ENCODE measurements at places on chromosomes 1 and 21.

GRCh38 chr1:244002721-244003120 lies 48.4 kb upstream of the ZBTB18 start:
- DNase-seq, result no peak

DNA sequence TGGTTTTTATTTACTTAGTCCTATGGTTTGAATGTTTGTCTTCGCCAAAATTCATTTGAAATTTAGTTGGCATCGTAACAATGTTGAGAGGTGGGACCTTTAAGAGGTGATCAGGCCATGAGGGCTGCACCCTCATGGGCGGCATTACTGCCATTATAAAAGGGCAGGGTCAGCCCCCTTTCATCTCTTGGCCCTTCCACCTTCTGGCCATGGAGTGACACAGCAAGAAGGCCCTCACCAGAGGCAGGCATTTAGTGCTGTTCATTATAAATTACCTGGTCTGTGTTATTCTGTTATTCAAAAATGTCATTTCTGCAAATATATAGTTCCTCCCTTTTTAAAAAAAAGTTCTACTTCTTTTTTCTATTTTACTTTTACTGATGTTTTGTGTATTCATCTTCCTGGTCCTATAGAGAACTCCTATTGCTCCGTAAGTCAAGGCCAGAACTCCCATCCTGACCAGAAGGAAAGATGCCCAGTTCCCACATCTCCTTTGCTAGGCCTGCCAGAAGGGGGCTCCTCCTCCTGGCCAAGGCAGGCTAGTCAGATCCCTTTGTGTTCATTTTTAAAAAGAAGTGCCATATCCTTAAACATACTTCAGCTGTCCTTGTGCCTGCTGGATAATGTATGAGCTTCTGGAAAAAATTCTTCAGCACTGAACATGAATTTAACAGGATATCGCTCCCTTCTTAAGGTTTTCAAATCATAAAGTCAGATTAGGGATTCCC lies 10.0 kb upstream of the LBR start:
- DNase-seq, result no peak

DNA sequence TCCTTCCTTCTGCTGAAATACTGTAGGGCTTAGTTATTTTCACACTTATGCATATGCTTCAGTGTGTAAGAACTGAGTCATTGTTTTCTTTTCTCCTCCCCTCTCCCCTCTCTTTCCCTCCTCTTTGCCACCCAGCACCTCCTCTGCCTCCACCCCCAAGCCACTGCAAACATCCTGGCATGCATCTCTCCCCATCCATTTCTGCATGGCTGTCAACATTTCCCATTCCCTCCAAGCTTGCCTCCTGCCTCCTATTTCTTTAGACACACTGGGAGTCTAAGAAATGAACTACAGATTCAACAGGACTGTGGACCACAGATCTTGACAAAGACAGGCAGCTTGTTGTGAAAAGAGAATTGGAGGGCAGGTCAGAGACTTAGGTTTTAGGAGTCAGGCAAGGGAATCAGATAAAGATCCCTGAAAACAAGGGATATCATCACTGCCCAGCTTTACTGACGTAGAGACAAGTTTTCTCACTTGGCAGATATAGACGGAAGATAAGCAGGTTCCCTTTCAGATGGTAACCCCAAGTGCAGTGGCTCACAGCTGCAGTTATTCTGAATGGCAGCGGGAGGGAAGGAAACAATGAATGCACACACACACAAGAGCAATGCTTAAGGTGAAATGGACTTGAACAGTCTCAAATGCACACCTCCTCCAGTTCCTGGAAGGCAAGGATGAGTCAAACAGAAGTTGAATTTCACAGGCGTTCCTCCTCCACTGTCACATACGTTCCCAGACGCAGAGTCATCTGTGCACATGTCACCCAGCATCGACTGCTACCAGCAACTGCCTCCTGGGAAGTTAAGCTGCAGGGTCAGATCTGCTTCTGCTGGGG lies 56.1 kb downstream of the HIVEP3 start:
- peak; percentile 64 for DNase-seq

DNA sequence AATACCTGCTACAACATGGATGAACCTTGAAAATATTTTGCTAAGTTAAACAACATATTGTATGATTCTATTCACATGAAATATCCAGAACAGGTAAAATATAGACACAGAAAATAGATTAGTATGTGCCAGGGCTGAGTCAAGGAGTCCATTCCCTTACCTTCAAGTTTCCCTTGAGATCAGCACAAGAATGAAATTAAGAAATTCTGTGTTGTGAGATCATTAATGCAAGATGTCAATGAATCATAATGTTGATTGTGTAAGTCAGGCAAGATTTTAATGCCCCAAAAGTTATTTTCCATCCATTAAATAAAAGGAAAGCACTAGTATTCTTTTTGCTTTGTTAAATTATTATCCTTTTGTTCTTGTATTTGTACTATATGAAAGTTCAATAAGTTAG lies 139.4 kb downstream of the MRPL39 start:
- no peak for DNase-seq

DNA sequence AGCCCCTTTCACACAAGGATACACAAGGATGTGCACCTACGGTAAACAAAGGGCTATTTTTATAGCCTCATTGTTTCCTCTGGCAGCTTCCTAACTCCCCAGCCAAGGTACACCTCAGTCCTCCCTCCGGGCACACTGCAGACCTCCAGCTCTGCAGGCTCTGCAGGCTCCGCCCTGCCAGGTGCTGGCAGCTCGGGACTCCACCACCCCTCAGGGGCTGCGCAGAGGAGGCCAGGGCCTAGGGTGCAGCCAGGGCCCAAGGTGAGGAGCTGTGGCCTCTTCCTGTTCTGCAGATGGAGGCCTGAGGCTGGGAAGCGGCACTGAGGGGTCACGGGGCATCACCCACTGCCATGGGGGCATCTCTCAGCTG lies 19.8 kb upstream of the CLSTN1 start:
- no peak for DNase-seq

GRCh38 chr1:35807614-35808449 lies at the start of gene AGO4:
AGO4 (plus strand) TSS chr1:35808016; CDS start chr1:35808417, 401 bp downstream.
- DNase-seq, result peak; percentile 40

DNA sequence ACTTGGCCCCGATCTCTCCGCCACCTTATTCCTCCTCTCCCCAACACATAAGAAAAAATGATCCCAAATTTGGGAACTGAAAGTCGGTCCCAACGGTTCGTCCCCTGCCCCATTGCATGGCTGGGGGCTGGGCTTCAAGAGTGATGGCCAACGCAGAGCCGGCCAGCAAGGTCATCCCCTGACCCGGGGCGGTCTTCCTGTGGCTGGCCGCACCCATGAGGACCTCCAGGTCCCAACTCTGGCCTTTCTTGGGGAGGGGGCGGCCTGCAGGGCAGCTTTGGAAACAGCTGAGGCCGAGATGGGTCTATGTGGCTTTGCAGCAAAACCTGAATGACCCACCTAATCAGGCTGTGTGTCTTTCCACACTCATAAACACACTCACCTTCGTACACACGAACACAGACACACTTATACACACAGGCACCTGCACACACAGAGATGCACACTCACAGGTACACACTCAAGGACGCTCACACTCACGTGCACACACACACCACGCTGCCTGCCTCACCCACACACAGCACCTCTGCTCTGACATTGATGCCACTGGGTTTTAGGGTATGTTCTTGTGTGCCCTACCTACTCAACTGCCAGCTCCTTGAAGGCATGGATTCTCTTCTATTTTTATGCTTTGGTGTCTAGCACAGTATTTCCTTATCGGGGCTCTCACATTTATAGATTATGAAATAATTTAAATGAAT lies 562 bp downstream of the DYNLT5 start:
- DNase-seq, result no peak

DNA sequence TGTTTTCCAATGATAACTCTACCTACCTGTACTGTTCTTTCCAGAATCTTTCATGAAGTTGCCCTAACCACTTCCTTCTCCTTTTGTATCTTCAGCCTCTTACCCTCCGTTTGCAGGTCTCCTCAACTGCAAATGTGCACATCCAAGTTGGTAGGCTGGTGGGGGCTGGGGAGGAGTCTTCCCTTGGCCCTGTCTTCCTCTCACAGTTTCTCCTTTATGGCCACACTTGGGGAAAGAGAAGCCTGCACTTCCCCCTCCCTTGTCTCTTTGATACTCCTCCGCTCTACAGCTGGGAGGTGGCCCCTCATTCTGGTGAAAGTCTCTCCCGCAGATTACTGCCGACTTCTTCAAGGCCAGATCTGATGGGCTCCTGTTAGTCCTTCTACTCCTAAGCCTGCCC lies 26.9 kb upstream of the GPR88 start:
- DNase-seq, result no peak

- no peak for DNase-seq
Observed at GRCh38 chr1:65948609-65949229, 156.0 kb downstream of the PDE4B start.

DNA sequence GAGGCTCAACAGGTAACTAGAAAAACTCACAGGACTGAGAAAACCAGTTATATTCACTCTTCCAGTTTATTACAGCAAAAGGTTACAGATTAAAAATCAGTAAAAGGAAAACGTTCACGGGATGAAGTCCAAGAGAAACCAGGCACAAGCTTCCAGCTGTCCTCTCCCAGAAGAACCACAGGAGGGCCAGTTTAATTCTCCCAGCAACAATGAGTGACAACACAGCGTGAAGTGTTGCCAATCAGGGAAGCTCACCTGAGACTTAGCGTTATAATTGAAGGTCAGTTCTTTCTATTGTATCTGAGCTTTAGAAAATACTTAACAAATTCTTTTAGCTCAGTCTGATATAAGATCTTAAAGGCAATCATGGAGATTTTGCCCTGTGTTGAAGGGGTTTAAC lies 65.2 kb upstream of the TNR start:
- no peak for DNase-seq

GRCh38 chr1:61152469-61153105 lies 70.2 kb downstream of the NFIA start:
- DNase-seq, result no peak

DNA sequence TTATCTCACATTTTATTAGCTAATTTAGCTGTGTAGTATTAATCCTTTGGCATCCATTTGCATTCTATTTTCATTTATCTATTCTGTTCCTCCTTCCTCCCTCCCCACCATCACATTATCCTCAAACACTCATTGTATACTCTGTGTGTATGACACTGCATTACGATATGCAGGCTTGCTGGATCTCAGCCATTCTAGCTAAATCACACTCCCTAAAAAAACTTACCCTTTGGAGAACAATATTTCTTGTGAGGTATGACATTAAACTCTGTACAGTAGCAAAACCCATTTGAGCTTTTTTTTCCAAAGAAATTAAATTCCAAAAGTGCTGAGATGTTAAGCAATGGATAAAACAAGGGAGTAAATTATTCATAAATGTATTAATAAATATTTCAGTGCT lies 11.4 kb upstream of the RAB3GAP2 start:
- no peak for DNase-seq

- DNase-seq, result no peak
Observed at GRCh38 chr1:214557952-214558735, 6.7 kb upstream of the PTPN14 start.

DNA sequence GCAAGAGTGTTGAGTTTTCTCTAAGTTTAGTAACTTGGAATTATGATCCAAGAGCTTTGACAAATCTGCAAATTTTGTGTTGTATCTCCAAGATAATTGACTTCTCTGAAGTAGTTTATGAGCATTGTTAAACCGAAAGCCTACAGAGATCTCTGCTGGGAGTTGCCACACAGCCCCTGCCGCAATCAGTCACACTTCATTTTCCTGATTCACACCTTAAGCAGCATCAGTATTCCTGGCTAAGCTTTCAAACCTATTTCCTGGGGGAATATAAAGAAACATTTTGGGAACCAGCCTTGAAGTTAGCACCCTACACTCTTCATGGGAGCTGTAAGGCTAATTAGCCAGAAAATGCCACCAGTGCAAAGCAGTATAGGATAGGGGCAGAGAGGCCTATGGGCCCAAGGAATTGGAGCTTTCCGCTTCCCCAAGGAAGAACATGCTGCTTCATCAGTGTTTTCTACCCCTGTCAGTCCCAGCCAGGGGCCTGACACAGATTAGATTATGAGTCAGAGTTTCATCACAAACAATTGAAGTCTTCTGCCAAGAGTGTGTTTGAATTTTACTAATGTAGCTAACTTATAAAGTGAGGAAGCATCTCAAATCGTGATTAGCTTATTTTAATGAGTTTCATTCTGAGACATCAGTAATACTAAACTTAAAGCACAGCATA lies 23.2 kb upstream of the CACYBP start:
- DNase-seq, result no peak

DNA sequence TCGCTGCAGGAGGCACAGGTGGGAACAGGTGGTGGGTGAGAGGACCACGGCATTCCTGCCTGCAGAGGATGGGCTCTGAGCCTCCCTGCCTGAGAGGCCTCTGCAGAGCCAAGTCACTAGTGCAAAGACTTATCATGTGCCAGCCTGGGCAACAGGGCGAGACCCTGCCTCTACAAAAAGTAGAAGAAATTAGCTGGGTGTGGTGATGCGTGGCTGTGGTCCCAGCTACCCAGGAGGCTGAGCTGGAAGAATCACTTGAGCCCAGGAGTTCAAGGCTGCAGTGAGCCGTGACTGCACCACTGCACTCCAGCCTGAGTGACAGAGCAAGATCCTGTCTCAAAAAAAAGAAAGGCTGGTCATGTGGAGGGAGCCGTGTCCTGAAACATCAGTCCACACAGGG lies 46.4 kb downstream of the PKNOX1 start:
- no peak for DNase-seq

GRCh38 chr1:17759114-17759513 lies 4.0 kb downstream of the ACTL8 start:
- no peak for DNase-seq

GRCh38 chr1:228765168-228765946 lies 30.1 kb downstream of the RHOU start:
- no peak for DNase-seq

GRCh38 chr1:203706444-203706843 lies 58.5 kb upstream of the LAX1 start:
- DNase-seq, result no peak

Data from activated T-cell treated with anti-CD3 and anti-CD28 coated beads, Interleukin-2, amount 50 U/mL, for 72 hours (primary cell).